ENCODE measurements at places on chromosomes 1 and 21. TPM values are rescaled to one million over a fixed set of nuclear protein-coding genes. Genes with fewer than 3 reads are reported as not detected.

PLPPR4 gene
- 0.05 TPM for total RNA-seq

DNA sequence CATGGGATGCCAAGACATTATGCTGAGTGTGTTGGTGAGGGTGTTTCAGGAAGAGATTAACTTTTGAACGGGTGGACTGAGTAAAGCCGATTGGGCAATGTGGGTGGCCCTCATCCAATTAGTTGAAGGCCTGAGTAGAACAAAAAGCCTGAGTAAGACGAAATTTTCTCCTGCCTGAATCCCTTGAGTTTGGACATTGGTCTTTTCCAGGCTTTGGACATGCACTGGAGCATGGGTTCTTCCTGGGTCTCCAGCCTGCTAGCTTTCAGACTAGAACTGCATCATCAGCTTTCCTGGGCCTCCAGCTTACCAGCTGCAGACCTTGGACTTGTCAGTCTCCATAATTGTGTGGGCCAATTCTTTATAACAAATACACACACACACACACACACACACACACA, 63.6 kb downstream of the NIBAN1 start:
- peak; percentile 48 for DNase-seq

- no peak for DNase-seq
Observed at GRCh38 chr1:98693385-98693784, 31.9 kb downstream of the SNX7 start.

RIMS3 gene
- total RNA-seq: 3.0 TPM

GRCh38 chr1:198449261-198449660, 91.2 kb downstream of the ATP6V1G3 start:
- no peak for DNase-seq

RPL11 gene
- total RNA-seq: 2,751 TPM

- DNase-seq: no peak
Observed at GRCh38 chr1:171563675-171564074, 58.4 kb upstream of the MYOCOS start.

DNA sequence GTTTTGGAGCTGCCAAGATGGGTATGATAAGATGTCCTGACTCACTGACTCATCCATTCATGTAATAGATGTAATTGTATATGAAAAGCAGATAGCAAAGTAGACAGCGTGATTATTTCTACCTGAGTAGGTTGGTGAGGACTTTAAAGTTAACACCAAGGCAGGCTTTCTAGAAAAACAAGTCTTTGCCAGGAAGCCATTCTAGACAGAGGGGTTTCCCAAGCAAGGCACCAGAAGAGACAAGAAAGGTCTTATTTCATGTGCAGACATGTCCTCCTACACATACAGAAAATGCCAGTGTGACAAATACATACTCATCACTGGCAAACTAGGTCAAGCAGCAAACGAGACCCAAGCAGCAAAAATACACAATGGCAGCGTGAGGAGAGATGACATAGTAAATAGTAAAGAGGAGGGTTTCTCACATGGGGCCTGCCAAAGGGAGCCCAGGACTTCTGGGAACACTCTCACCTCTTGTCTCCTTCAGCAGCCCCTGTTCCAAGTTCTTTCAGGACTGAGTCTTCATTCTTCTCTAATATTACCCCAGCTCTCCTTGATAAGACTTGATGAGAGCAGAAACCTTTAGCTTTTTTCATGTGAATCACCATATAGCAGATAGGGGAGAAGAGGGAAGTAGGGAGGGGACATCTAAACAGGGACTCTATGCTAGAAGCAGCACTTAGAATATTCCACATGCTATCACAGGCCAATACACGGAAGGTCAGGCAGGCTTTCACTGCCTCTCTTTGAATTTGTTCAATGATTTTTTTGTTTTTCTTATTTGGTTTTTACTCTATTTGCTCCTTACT, 114.6 kb upstream of the ATP1B1 start:
- DNase-seq: no peak

ZMYM1 gene
- total RNA-seq: 13.5 TPM

- no peak for DNase-seq
Observed at GRCh38 chr1:7845761-7846160, 7.1 kb downstream of the UTS2 start.

NBPF10 gene
- 4.7 TPM for total RNA-seq

GRCh38 chr21:39601187-39601928, 11.4 kb upstream of the B3GALT5 start:
- DNase-seq: no peak

FCRL4 gene
- not detected for total RNA-seq

FNBP1L gene
- 20.3 TPM for total RNA-seq

DNA sequence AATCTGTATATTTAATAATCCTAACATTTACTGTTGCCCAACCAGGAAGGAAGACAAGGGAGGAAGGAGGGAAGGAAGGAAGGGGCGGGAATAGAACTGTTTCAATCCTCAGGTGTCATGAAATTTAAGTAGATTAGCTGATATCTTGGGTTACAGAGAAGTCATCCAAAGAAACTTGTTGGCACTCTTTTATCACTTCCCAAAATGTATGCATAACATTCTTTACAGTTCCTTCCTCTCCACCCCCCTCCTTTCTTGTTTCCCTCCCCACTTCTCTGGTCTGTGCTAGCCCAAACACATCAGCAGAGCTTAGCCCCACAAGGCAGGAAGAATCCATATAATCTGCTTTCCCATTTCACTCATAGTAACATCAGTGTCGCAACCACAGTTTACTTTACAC, 110.9 kb downstream of the ESRRG start:
- DNase-seq: no peak

GRCh38 chr1:18866314-18866713, 6.9 kb upstream of the TAS1R2 start:
- no peak for DNase-seq

DNA sequence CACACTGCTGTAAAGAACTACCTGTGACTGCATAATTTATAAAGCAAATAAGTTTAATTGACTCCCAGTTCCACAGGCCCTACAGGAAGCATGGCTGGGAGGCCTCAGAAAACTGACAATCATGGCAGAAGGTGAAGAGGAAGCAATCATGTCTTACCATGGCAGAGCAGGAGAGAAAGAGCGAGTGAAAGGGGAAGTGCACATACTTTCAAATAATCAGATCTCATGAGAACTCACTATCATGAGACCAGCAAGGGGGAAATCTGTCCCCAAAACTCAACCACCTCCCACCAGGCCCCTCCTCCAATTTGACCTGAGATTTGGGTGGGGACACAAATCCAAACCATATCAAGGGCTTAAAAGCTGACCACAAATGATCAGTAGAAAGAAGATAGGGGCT, 493.2 kb downstream of the PTPRC start:
- DNase-seq: no peak

- no peak for DNase-seq
Observed at GRCh38 chr21:28537371-28538079, 455.2 kb downstream of the LTN1 start.

GRCh38 chr1:25043228-25043580, 113.1 kb upstream of the RUNX3 start:
- DNase-seq: no peak

DNA sequence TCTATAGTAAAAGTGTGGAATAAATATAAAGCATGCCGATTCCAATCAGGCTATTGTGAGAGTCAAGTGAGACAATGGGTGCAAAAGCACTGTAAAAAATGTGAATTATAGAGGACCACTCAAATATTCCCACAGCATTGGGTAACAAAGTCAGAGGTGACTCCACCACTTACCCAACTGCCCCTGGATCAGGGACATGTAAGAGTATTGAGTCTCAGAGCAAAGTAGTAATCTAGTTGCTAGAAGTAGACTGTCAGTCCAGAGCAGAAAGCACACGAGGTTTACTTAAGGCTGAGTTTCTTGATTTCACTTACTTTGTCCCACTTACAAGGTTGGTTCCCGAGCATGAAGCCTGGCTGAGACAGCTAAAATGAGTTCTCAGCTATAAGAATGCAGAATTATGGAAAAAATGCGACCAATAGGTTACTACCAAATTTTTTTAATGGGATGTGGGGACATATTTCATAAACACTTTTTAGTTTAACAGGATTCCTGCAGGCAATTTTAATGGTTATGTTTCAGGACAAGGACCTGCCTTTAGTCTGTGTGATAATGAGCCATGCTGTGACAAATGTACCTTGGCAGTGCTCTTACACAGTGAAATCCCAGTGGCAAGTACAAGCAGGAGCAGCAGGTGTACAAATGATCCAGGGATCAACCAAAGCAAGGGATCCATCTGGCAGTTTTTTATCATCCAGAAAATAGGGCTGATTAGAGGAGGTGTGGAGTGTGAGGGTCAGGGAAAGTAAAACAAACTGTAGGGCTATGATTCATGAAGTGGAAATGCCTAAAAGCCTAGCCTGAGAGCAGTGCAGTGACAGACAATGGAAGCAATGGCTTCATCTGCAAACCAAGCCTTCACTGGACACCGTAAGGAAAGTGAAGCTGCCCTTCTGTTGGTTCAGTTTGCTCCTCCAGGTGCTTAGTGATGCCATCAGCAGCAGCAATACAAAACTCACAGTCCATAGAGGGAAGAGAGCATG, 156.2 kb upstream of the SPAG17 start:
- no peak for DNase-seq

KRTAP11-1 gene
- not detected for total RNA-seq

IL12RB2 gene
- 1.7 TPM for total RNA-seq

- no peak for DNase-seq
Observed at GRCh38 chr1:1779320-1779675, 1.0 kb upstream of the NADK start.

Measured in ovary (tissue), 10 donors.